ENCODE measurements at places on chromosomes 13 and 19.

- no peaks in the 10 kb centered on the region for H3K4me1 ChIP-seq
- DNase-seq, result no peak
- H3K4me3 ChIP-seq, result no peak overlapping the region
- no peak overlapping the region for H3K27ac ChIP-seq
These were observed 288.0 kb upstream of the TMTC4 start for GRCh38 chr13:100962585-100962984.

- no peaks in the 10 kb centered on the region for H3K4me1 ChIP-seq
- no peak for DNase-seq
- H3K4me3 ChIP-seq, result no peak overlapping the region
- no peaks in the 10 kb centered on the region for H3K27me3 ChIP-seq
These were observed 2.0 kb upstream of the FFAR2 start for GRCh38 chr19:35445826-35446593.

DNA sequence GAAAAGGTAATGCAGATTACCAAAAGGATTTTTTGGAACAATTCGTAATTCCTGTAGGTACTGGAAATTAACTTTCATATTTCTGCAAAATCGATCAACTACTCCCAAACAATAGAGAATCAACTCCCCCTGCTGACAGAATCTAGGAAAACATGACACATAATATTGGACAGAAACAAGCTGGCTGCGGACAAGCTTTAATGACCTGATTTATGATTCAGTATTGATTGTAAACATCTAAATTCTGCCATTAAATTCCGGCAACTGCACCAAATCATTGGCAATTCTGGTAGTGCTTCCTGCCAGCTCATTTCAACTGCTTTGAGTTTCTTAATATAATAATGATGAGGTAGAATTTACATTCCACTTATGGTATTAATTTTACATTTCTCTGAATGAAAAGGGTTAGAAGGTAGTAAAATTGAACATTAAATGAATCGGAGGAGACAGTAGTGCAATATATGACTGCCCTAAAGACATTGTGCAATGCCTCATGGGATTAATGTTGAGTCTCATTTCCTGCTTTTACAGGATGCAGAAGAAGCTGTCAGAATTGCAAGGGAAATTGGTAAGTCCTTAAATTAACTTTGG lies 146.5 kb downstream of the PCCA start:
- peaks cover 28% of the 10 kb centered on the region for H3K4me1 ChIP-seq
- no peaks in the 10 kb centered on the region for H3K36me3 ChIP-seq
- H3K4me3 ChIP-seq, result no peak overlapping the region
- no peaks in the 10 kb centered on the region for H3K27me3 ChIP-seq

GRCh38 chr13:35252536-35253205 lies 223.8 kb downstream of the MAB21L1 start:
- no peak overlapping the region for H3K27ac ChIP-seq
- no peaks in the 10 kb centered on the region for H3K4me1 ChIP-seq
- H3K27me3 ChIP-seq, result no peaks in the 10 kb centered on the region
- no peak overlapping the region for H3K4me3 ChIP-seq

DNA sequence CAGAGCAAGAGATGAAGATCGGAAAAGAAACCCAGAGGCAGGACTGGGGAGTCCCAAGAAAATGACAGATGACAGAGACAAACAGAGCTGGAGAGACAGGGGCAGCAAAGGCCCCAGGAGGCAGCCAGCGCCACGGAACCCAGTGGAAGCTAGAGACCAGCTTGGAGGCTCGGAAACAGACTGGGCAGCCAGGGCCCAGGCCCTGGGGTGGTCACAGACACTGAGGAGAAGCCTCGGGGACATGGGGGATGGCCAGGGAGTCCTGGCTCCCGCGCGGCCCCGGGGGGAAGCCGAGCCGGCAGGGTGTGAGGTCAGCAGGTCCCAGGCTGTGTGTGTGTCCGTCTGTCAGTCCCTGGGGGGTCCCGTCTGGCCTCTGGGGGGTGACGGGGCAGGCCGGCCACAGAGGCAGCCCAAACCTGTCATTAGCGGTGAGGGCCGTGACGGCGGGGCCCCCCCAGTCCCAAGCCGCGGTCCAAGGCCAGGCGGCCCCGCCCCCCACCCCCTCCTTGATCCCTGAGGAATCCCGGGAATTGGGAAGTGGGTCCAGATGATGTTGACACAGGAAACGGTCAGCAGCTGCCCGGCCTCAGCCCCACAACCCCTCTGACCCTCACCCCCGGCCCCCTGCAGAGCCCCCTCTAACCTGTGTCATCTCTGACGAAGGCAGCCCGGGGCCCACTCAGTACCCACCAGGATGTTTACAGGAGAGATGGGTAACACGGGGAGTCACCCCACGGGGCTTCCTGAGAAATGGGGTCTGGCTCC lies 2.5 kb upstream of the TMEM190 start:
- no peaks in the 10 kb centered on the region for H3K36me3 ChIP-seq
- H3K27ac ChIP-seq, result no peak overlapping the region
- H3K4me3 ChIP-seq, result no peak overlapping the region
- no peak for DNase-seq
- peaks cover 20% of the 10 kb centered on the region for H3K4me1 ChIP-seq

GRCh38 chr13:109548374-109548773 lies 238.0 kb downstream of the IRS2 start:
- no peaks in the 10 kb centered on the region for H3K4me1 ChIP-seq
- no peaks in the 10 kb centered on the region for H3K27me3 ChIP-seq
- no peak overlapping the region for H3K4me3 ChIP-seq
- H3K36me3 ChIP-seq, result no peaks in the 10 kb centered on the region

- peaks cover 73% of the 10 kb centered on the region for H3K36me3 ChIP-seq
- DNase-seq, result no peak
- H3K4me3 ChIP-seq, result no peak overlapping the region
- H3K27ac ChIP-seq, result no peak overlapping the region
- no peaks in the 10 kb centered on the region for H3K27me3 ChIP-seq
- H3K4me1 ChIP-seq, result peaks cover 16% of the 10 kb centered on the region
These were observed 9.1 kb upstream of the EPHX3 start for GRCh38 chr19:15241259-15241910.

Data from vagina (tissue), 2 donors.